Glomerular endothelial cell (primary cell): ENCODE measurements at places on chromosomes 4 and X.

GRCh38 chrX:23699636-23700194 is 32.4 kb downstream of the PRDX4 start:
- no peak for DNase-seq

GRCh38 chr4:39494354-39494753 is 32.9 kb downstream of the UGDH start:
- no peak for DNase-seq

DNA sequence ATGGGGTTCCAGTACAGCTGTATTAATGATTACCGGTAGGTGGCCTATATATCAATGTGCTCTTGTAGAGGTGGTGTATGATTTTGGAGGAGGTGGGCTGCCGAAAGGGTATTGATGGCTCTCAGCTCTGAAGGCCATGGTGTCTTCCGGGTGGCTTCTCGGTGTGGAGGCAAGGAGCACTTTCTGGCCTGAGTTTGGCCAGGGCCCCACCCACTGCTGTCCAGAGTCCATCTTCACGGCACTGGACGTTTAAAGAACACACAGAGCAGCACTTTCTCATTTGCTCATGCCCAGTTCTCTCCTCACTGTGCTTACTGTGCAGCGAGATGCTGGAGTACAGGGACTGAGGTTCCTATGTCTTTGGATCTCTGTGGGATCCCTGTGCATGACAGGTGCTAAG is 16.1 kb downstream of the BST1 start:
- no peak for DNase-seq

GRCh38 chrX:40403757-40404156 is 177.0 kb upstream of the ATP6AP2 start:
- DNase-seq: no peak

DNA sequence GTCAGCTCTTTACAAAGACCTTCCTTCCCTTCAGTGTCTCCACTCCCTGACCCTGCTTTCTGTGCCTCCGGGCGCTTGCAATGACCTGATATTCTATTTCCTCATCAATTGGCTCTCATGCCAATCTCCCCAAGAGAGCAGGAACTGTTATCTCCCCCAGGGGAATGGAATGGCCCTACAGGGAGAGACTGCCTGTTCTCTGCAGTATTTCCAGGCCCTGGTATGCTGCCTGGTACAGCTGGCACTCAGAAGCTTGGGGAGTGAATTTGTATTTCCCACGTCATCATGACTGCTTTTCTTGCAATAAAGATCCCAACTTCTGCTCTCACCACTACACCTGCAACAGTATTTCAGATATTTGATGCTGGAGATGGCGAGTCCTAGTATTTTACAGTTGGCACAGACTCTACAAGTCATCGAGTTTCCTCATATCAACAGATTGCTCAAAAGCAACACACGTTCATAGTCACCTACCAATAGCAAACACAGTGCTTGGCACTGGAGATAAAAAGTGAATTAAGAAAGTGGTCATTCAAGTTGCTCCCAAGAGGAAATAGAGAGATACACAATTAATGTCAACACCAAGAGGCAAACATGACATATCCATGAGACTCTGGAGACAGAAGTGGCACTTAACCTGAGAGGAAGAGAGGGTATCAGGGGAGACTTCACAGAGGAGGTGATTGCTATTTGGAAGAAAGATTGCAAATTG is 90.5 kb upstream of the EGFL6 start:
- no peak for DNase-seq

DNA sequence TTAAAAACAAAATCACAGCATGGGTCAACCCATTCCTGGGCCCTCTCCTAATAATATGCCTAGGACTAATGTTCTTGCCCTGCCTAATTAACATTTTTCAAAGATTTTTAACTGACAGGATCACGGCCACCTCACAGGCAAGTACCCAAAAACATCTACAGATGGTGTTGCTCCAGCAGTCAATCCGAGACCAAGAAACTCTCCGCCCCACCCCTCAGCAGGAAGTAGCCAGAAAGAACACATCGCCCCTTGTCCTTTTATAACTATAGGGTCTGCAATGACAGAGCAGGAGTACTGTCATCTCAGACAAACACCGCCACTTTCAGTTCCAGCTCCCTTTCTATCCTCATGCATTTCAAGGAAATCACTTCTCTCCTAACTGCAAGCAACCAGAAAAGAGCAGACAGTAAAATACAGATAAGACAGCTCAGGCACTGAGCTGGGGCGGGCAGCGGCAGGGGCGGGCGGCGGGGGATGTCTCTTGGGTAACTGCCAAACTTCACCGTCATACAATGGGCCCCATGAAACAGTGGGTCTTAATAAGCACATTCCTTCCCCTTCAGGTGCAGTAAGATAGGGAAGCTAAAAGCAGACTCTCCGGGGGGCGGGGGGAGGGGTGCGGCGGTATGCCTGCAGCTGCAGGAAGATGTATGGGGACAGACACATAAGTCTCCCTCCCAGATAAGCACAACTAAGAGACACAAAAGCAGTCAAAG is 67.4 kb downstream of the ZNF182 start:
- DNase-seq: no peak

- no peak for DNase-seq
These were observed 13.4 kb upstream of the ETDC start for GRCh38 chrX:135295944-135296305.

DNA sequence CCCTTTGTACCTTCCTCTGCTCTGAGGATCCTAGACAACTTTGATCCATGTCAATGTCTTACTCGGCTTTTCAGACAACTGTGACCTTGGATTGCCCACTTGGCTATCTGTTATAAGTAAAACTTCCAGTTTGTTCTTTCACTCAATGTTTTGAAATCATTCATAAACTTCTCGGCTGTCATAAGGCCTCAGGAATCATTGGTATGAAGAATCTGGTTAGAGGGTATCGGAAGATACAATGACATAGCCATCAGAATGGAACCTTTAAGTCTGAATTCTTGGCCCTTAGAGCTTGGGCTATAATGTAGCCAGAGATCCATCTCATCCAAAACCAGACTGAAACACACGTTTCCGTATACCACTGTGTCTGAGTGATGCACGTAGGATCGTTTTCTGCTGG is 59.0 kb upstream of the WDR1 start:
- DNase-seq: no peak

DNA sequence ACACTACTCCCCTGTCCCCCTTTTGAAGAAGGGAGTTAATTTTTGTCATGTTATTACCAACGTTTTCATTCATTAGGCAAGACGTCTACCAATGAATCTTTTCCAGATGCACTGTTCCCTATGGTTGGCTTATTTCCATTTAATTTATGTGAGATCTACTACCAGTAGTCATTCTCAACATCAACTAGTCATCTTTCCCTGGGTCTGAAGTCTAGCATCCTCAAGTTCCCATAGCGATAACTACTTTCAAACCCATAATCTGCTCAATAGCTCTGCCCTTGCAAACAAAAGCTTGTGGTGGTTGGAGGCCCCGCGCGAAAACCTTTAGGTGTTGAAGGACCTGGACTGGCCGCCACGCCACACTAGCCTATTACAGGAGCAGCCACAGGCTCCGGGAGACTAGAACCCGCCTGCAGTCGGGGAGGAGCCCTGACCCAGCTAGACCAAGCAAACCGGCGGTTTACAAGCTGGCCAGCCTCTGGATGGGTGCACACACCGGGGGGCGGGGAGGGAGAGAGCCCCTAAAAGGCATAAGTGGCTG is 746 bp downstream of the PPAT start:
- no peak for DNase-seq

- no peak for DNase-seq
These were observed 35.4 kb downstream of the WDR1 start for GRCh38 chr4:10081218-10081606.

GRCh38 chr4:70902577-70903290 is 565 bp downstream of the MOB1B start:
- no peak for DNase-seq

DNA sequence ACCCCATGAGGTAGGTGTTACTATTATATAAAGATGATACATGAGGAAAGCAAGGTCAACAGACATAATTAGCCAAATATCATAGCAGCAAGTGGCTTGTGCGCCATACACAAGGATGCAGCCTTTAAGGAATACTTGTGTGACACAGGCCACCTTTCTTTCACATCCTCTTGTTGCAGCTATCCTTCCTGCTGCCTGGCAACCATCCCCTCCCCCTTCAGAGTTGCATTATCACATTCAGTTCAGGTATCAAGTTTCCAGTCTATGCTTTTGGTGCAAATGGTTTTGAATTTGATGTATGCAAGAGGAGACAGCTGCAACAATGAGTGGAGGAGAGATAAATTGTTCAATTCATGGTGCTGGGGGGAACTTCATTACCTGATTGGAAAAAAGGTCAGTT is 6.4 kb downstream of the ZCCHC18 start:
- DNase-seq: no peak

DNA sequence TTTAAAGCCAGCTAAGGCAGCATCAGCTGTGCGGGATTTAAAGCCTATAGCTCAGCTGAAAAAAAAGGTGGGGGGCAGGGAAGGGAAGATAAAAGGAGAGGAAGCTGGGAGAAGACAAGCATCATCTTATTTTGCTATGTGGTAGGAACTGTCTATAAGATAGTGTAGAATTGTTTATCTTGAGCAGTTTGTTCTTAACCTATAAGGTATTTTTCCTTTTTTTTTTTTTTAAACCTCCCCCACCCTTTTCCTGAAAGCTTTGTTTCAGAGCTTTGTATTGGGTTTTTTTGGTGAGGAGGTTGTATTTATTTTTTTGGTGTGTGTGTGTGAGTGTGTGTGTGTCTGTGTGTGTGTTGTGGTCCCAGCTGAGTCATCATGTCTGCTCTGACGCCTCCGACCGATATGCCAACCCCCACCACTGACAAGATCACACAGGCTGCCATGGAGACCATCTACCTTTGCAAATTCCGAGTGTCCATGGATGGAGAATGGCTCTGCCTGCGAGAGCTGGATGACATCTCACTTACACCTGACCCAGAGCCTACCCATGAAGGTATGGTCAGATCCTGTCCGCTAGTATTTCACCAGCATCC is 531 bp downstream of the RUFY3 start:
- DNase-seq: no peak

- no peak for DNase-seq
These were observed 30.4 kb upstream of the EMCN start for GRCh38 chr4:100548200-100548560.

- DNase-seq: no peak
These were observed 372.3 kb downstream of the TMA16 start for GRCh38 chr4:163866728-163867315.

DNA sequence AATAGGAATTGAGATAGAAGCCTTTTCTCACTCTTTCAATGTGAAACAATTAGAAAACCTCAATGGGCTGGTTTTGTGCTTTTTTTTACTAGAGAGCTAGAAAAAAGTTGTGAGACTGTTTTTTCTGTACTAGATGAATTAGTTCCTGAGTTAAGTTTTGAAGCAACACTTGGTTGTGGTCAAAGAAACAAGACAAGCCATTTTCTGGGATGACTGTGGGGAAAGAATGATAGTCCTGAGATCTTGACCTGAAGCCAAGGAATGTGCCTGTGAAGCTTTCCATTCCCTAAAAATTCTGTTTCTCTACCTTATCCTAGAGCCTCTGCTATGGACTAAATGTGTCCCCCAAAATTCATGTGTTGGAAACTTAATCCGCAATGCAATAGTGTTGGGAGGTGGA is 157.8 kb upstream of the TLL1 start:
- DNase-seq: no peak

GRCh38 chrX:45822124-45822523 is 621.4 kb upstream of the DIPK2B start:
- no peak for DNase-seq

DNA sequence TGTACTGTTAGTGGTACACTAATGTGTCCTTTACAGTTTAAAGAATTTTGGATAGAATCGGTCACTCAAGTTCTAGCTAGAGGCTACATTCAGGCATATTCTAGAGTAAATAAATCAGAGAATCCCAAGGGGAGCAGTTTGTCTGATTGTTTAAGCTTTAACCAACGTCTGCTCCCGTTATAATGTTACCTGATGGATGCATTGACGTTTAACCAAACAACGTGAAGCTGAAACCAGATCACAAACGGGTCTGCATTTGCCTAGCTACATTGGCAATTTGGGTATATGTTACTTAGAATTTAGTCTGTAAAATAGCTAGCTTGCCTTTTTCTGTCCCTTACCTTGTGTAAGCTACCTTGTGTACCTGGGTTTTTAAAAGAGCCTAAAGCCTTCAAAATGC is 1.6 kb downstream of the PI4K2B start:
- no peak for DNase-seq

DNA sequence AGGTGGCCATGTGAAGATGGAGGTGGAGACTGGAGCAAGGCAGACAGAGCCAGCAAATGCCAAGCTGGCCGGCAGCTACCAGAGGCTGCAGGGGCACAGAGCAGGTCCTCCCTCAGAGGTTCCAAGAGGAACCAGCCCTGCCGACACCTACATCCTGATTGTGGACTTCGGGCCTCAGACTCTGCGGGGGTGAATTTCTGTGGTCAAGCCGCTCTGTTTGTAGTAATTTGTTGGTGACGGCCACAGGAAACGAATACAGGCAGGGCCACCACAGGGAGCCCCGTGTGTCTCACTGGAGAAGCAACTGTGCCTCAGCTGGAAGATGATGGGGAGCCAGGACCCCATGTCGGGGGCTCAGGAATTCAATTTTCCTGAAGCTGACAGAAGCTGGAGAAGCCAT is 28.3 kb downstream of the ZFYVE28 start:
- DNase-seq: no peak

- DNase-seq: no peak
These were observed 31.9 kb downstream of the BCORL1 start for GRCh38 chrX:130014356-130014755.

- no peak for DNase-seq
These were observed 126.1 kb downstream of the PTTG2 start for GRCh38 chr4:38086151-38086848.

DNA sequence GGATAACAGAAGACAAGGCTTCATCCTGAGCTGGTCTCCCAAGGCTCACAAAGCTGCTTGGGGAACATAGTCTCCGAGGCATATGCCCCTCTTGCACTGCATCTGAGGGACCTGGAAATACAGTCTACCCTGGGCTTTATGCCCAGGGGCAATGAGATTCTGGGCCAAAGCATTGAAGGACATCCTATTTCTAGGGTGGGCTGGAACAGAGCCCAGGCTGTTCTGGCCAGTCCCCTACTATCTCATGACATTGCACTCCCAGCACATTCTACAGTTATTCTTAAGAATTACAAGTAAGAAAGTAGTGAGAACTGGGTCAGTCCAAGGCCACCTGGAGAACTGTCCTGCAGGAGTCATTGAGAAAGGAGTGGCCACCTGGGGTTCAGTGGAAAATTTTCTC is 107.6 kb downstream of the USP46 start:
- DNase-seq: no peak

DNA sequence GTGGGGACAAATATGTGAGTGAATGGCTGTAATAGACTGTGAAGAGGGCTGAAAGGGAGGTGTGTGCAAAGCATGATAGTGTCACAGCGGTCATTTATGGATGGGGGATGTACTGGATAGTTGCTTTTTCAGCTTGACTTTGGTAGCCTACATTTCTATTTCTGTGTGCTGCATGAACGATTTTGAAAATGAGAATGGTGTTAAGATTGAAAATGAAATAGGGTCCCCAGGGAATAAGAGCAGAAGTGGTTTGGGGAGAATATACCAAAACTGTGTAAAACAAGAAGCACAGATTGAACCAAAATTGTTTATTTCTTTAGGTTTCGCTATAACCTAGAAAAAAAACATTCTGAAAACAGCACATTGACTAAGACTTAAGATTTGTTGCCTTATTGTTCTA is 58.8 kb upstream of the CLNK start:
- no peak for DNase-seq
